ENCODE measurements at places on chromosomes 3 and 15. TPM values are rescaled to one million over a fixed set of nuclear protein-coding genes. Genes with fewer than 3 reads are reported as not detected.

DNA sequence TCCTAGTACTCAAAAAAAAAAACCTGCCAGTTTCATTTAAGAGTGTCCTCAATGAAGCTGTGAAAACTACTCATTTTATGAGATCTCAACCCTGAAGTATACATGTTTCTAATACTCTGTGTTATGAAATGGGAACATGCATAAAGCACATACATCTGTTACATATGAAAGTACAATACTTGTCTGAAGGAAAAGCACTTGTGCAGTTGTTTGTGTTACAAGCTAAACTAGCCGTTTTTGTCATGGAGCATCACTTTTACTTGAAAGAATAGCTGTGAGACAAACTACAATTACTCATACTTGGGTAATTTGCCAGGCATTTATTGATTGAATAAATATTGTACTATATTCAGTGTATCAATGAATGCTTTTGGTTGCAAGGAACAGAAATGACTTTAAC is 72.7 kb downstream of the TIPARP start:
- no peak overlapping the region for H3K27ac ChIP-seq
- no peak for DNase-seq
- H3K4me1 ChIP-seq: no peaks in the 10 kb centered on the region
- no peaks in the 10 kb centered on the region for H3K36me3 ChIP-seq
- no peak overlapping the region for H3K4me3 ChIP-seq
- no peaks in the 10 kb centered on the region for H3K27me3 ChIP-seq

DNA sequence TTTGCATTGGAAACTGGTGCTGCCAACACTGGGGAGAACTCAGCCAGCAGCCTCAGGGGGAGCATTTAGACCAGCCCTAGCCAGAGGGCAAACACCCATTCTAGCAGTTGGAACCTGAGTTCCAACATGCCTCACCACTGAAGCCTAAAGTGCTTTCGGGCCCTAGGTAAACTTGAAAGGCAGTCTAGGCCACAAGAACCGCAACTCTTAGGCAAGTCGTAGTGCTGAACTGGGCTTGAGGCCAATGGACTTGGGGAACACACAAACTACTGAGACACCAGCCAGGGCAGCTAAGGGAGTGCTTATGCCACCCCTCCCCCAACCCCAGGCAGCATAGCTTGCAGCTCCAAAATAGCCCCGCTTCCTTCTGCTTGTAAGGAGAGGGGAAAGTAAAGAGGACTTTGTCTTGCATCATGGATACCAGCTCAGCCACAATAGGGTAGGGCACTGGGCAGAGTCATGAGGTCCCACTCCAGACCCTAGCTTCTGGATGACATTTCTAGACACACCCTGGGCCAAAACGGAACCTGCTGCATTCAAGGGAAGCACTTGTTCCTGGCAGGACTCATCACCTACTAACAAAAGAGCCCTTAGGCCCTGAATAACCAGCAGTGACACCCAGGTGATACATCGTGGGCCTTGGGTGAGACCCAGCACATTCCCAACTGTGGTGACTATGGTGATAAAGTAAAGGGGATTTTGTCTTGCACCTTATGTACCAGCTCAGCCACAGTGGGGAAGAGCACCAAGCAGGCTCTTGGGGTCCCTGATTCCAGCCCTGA is 37.3 kb upstream of the TEX9 start:
- H3K27me3 ChIP-seq: peaks cover 1% of the 10 kb centered on the region
- H3K4me1 ChIP-seq: no peaks in the 10 kb centered on the region
- no peaks in the 10 kb centered on the region for H3K36me3 ChIP-seq
- H3K4me3 ChIP-seq: no peak overlapping the region

DNA sequence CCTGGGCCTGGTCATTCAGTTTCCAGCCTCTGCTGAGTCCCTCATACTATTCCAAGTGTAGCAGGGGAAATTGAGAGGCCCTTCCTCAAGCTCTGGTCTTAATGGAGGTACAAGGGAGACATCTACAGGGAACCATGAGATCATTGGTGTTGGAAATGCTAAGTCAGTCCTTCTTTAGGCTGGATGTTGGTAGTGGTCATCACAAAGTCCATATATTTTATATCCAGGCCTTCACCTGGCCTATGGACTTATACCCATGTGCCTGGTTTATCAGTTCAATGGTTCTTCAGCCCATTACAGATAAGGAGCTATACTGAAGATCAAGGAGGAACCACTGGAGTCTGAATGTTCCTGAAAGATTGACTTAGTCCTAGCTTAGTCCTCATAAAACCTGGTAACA is 135.0 kb downstream of the STAG1 start:
- no peak overlapping the region for H3K4me3 ChIP-seq
- H3K27me3 ChIP-seq: no peaks in the 10 kb centered on the region
- DNase-seq: no peak
- H3K27ac ChIP-seq: no peak overlapping the region

DNA sequence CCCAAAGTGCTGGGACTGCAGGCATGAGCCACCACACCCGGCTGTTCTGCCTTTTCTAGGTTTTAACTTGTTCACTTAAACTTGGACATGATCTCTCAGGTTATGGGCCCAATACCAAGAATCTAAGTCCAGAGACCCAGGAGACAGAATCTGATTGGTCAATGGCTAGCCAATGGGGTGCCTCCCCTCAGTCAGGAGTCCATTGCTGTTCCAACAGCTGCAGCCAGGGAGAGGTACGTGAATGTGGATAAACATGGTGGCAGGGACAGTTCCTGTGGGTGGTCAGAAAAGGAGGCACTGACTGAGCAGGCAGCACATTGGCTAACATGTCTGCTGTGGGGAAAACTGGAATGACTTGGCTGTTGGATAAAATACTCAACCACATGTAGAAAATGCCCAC is 140.3 kb downstream of the RPLP1 start:
- H3K27me3 ChIP-seq: no peaks in the 10 kb centered on the region
- no peak overlapping the region for H3K27ac ChIP-seq
- H3K4me3 ChIP-seq: no peak overlapping the region

DNA sequence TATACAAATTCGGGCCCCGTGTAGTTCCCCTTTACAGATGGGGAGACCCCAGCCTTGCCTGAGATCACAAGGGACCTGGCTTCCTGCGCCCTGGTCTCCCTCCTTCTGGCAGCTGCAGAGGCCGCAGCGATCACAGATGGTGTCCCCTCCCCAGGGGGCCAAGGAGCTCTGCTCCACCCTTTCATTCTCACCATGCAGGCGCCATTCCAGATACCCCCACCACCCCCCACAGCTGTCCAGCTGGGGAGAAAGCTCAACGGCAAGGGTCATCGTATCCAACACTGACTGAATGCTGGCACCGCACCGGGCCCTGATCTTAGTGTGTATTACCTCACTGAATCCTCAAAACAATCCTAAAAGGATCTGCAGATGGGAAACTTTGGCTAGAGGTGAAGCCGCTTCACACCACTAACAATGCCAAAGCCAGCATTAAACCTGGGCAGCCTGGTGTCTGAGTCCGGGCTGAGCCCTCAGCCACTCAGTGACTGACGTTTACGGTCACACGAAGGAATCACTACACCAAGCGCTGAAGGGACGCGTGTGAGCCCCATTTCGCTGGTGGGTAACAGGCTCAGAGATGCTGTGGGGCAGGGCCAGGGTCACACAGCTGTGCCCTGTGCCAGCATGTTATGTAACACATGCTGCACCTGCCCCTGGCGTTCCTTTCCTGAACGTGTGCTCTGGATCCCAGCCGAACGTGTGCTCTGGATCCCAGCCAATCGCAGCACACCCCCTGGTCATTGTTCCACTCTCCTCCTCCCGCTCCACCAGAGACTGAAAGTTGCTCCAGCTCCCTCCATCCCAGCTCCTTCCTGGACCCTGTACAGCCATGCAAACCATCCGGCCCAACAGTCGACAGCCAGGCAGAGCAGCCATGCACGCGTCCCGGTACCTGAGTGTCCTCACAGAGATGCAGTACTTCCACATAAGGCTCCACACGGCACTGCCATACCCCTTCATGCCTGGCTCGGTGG is 51.8 kb downstream of the IQSEC1 start:
- no peak overlapping the region for H3K27ac ChIP-seq
- peak; percentile 47 for DNase-seq
- H3K4me3 ChIP-seq: no peak overlapping the region
- no peaks in the 10 kb centered on the region for H3K27me3 ChIP-seq
- no peaks in the 10 kb centered on the region for H3K36me3 ChIP-seq

DNA sequence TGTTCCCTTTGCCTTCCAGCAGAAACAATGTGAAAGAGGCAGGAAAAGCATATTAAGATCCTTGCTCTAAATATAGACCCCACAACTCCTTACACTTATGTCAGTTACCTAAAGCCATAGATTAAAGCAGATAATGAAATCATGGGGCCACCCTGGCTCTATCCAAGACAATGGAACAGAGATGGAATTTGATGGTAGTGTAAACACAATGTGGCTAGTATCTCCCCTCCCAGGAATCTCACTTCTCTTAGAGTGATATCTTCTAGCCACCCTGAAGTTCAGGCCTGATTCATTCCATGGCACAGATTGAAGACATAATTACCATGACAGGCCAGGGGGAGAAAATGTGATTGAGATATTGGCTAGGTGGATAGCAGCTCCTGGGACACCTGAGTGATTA is 32.6 kb downstream of the GALNT15 start:
- H3K4me1 ChIP-seq: no peaks in the 10 kb centered on the region
- H3K27ac ChIP-seq: no peak overlapping the region
- H3K27me3 ChIP-seq: no peaks in the 10 kb centered on the region
- no peaks in the 10 kb centered on the region for H3K36me3 ChIP-seq

LRRC15 gene
- 0.06 TPM for total RNA-seq

DNA sequence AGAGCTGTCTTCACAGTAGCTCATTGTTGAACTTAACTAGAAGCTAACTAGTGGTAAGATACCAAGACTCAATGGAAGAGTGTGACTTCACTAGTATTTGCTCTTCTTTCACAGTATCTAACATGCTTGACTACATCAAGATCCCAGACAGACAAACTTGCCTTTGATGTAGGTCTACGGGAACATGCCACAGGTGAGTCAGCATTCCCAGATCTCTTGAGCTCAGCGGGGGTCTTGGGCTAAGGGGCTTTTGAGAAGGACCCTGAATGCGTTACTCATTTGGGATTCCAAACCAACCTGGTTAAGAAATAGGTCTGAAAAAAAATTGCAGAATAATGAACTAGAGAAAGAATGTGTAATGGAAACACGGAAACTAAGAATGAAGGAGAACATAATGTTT is 222.4 kb downstream of the RYR3 start:
- H3K36me3 ChIP-seq: no peaks in the 10 kb centered on the region
- H3K4me3 ChIP-seq: no peak overlapping the region
- no peaks in the 10 kb centered on the region for H3K4me1 ChIP-seq
- H3K27me3 ChIP-seq: no peaks in the 10 kb centered on the region
- H3K27ac ChIP-seq: no peak overlapping the region

GRCh38 chr15:98581715-98582114 is 66.6 kb upstream of the IGF1R start:
- no peak for DNase-seq
- H3K27me3 ChIP-seq: peaks cover 1% of the 10 kb centered on the region
- H3K4me1 ChIP-seq: no peaks in the 10 kb centered on the region
- no peaks in the 10 kb centered on the region for H3K36me3 ChIP-seq

All from aorta (tissue), 5 donors.